ENCODE measurements at places on chromosomes 1 and 21.

DNA sequence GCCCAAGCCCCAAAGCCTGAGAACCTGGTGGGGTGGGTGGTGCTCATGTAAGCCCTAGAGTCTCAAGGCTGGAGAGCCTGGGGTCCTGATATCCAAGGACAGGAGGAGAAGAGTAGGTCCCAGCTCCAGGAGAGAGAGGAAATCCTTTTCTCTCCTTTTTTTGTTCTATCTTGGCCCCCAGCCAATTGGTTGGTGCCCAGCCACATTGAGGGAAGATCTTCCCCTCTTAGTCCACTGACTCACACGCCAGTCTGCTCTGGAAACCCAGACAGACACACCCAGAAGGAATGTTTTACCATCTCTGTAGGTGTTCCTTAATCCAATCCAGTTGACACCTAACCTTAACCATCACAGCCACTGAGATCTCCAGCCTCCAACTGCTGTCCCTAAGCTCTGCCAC lies 16.2 kb upstream of the LIN9 start:
- no peak for DNase-seq

DNA sequence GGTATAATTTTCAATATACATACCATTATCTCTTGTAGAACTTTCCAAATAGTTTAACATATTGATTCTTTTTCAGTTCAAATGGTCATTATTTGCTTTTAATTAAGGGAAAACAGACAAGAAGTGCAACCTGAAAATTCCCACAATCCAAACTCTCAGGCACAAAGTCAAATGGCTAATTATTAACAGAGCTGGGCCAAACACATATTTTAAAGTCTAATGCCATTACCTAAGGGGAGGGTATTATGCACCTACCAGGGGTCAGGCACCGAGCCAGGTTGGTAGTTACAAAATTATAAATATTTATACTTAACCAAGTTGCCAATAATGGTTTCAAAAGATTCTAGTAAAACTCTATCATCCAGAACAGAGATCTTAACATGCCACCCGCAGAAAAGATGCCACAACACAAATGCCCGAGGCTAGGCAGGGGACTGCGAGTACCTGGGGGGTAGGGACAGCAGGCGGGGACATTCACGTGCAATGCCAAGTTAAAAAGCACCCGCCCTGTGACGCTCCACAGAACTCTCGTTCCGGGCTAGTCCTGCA lies 15.0 kb downstream of the LBR start:
- DNase-seq, result no peak

GRCh38 chr1:81305997-81306452 lies 494.7 kb upstream of the ADGRL2 start:
- no peak for DNase-seq

- no peak for DNase-seq
Observed at GRCh38 chr1:232553809-232554208, 76.1 kb downstream of the SIPA1L2 start.

GRCh38 chr1:218462116-218462515 lies 117.0 kb downstream of the TGFB2 start:
- no peak for DNase-seq

DNA sequence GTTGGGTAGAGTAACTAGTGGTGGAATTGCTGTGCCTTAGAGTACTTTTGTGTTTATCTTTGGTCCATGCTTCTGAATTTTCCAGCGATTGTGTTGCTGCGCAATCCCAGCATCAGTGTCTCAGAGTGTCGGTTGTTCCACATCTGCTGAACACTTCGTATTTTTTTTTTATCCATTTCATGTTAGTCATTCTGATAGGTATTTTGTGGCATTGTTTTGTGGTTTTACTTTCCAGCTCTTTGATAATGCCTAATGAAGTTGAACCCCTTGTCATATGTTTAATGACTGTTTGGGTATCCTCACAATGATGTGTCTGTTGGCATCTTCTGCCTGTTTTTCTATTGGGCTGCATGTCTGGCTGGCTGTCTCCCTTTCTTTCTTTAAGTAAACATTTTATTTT lies 13.6 kb downstream of the TUFT1 start:
- DNase-seq, result no peak

DNA sequence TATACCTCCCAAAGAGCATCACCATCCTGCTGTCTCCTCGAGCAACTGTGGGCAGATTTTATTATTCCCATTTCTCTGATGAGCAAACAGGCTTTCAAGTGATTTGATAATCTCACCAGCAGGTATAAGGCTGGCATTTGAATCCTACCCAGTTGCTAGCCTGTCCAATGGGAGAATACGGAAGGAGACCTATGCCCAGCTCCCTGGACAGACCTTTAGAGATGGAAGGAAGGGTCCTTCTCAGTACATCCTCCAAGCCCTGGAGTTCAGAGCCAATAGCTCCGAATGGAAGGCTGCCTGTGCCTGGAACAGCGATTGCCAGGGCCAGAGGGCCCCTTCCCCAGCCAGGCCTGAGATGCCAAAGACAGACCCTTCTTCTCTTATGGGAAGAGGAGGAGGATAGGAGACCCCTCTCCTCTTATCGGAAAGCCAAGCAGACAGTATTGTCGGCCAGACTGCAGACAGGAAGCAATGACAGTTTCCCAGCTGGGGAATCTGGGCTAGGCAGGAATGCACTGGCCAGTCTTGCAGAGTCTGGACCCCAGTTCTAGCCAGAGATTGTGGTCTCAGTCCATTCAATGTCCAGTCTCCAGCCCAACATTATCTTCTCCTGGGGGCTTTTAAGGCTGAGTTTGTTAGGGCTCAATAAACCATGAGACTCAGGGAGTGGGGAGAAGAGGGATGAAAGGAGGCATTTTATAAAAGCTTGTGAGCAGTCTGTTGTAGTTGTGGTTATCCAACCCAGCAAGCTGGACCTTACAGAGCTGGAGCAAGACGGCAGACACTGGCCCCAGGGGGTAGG lies 2.0 kb downstream of the IFFO2 start:
- no peak for DNase-seq

GRCh38 chr1:153253693-153254092 lies 5.8 kb upstream of the LORICRIN start:
- no peak for DNase-seq

All from central memory CD4-positive, alpha-beta T cell (primary cell).